Activated naive CD4-positive, alpha-beta T cell (primary cell): ENCODE measurements at places on chromosomes 4 and X.

DNA sequence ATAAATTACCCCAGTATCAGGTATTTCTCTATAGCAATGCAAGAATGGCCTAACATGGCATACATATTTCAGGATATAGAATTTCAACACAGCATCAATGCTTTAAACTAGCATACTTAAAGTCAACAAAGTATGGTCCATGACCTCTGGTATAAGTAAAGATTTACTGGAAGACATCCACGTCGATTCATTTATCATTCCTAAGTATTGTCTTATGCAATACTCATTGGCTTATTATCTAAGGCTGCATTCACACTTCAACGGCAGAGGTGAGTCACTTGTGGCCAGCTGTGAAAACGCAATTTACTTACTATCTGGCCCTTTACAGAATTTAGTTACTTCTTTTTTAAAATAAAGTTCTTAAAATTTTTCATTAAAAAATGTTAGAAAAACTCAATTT lies 42.6 kb downstream of the ADGRA3 start:
- DNase-seq, result no peak

GRCh38 chr4:174213731-174214100 lies 69.8 kb downstream of the FBXO8 start:
- no peak for DNase-seq

DNA sequence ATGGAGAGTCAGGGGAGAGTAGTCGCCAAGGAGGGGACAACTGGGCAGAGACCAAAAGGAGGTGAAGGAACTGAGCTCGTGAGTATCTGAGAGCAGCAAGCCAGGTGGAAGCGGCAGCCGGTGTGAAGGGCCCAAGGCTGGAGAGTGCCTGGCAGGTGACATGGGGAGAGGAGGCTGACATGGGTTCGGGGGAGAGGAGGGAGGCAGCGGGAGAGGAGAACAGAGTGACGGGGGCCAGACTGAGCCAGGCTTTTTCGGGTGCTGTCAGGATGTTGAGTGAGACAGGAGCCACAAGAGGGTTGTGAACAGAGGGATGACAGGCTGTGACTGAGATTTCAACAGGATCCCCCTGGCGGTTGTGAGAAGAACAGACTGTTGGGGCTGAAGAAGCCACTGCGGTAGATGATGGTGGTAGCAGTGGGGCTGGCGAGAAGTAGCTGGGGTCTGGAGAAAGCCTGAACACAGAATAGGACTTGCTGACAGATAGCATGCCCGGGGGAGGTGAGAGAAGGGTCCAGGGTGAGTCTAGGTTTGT lies 5.7 kb downstream of the ELK1 start:
- DNase-seq, result no peak

DNA sequence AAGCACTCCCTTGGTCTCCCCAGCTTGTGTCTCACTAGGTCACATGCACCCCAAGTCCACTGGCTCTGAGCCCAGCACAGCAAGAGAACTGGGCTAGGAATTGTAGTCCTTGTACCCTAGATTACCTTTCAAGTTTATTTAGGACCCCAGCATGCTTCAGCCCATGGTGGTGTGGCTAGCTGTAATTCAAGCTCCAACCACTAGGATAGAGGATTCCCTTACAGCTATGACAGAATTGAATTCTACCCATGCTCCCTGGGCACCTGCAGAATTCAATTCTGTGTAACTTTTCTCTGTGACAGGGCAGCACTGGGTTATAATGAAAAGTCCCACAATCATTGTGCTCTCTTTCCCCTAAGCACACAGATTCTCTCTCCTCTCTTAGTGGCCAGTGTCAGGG lies 253.8 kb upstream of the DMD start:
- DNase-seq, result no peak

DNA sequence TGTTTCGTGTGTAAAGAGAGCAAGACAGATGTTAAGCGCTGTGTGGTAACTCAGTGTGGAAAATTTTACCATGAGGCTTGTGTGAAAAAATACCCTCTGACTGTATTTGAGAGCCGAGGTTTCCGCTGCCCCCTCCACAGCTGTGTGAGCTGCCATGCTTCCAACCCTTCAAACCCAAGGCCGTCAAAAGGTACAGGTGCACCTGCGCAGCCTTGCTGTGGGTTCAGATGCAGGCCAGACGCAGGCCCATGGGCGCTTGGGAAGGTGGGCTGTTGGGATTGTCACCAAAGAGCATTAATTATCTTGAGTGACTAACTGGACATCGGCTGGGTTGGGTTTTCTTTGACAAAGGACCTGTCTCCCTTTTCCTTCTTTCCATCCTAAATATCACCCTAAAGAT lies 55.4 kb downstream of the NELFA start:
- DNase-seq, result no peak

GRCh38 chrX:73577361-73577760 lies 14.4 kb downstream of the CHIC1 start:
- DNase-seq, result no peak

- DNase-seq, result no peak
These were observed 262.7 kb downstream of the TMA16 start for GRCh38 chr4:163757219-163757618.

DNA sequence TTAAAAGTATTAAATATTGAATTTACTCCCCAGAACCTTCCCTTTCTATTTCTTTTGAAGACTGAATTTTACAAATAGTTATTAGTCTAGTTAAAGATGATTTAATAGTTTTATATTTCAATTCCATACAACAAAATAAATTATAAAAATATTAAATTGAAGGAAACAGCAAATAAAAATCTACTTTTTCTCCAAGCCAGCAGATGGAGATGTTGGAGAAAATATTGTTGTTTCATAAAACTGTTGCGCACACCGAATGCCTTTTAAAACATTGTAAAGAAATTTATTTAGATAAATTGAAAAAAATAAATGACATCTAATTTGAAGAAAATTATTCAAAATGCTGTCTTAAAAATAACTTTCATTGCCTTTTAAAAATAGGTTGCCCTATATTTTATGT lies 5.5 kb downstream of the GRIA2 start:
- no peak for DNase-seq

DNA sequence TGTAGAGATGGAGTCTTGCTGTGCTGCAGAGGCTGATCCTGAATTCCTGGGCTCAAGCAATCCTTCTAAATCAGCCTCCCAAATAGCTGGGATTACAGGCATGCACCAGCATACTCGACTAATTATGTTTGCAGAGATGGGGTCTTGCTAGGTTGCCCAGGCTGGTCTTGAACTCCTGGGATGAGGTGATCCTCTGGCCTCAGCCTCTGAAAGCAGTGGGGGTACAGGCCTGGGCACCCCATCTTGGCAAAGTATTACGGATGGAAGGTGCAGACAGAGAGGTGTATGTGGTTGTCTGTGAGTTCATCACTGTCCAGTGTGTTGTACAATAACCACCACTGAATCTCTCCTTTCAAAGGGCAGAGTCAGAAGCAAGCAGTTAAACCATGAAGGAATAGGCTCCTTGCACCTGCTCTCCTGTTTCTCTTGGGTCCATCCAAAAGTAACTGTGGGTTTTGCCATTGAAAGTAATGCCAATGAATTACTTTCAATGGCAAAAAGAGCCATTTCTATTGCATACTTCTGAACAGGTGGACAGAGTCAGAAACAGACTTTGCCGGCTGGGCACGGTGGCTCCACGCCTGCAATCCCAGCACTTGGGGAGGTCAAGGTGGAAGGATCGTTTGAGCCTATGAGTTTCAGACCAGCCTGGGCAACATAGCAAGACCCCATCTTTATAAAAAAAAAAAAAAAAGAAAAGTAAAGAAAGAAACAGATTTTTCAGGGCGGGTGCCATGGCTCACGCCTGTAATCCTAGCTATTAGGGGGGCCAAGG lies 7.0 kb upstream of the AKAP17A start:
- no peak for DNase-seq

- no peak for DNase-seq
These were observed 180.7 kb downstream of the CEP135 start for GRCh38 chr4:56129431-56129861.

GRCh38 chr4:182555997-182556418 lies 312.8 kb downstream of the TENM3 start:
- no peak for DNase-seq

- DNase-seq, result no peak
These were observed 204.5 kb upstream of the IGFBP7 start for GRCh38 chr4:57314636-57315035.

DNA sequence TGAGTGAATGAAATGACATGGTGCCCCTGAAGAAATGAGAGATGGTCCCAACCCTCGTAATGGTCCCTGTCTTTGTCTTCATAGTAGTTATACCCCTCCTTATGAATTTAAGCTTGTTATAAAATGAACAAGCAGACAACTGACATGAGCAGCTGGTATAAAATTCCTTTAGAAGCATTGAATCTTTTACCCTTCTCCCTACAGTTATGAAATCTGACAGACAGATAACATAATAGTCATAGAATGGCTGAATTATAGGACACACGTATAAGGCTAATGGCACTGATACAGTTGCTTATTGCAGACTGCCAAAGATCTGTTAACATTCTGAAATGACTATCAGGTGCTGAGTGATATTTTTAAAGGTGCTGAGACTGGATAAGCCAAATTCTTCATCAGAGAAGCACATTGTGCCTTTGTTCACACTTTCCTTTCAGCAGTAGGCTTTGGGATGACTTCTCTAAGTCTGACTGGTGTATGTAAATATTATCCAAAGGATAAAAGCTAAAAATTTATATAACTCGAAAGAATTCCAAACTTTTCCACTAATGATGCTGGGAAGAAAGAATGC lies 47.4 kb upstream of the PDGFC start:
- DNase-seq, result no peak

GRCh38 chrX:153871451-153871850 lies 14.5 kb downstream of the L1CAM start:
- DNase-seq, result no peak

DNA sequence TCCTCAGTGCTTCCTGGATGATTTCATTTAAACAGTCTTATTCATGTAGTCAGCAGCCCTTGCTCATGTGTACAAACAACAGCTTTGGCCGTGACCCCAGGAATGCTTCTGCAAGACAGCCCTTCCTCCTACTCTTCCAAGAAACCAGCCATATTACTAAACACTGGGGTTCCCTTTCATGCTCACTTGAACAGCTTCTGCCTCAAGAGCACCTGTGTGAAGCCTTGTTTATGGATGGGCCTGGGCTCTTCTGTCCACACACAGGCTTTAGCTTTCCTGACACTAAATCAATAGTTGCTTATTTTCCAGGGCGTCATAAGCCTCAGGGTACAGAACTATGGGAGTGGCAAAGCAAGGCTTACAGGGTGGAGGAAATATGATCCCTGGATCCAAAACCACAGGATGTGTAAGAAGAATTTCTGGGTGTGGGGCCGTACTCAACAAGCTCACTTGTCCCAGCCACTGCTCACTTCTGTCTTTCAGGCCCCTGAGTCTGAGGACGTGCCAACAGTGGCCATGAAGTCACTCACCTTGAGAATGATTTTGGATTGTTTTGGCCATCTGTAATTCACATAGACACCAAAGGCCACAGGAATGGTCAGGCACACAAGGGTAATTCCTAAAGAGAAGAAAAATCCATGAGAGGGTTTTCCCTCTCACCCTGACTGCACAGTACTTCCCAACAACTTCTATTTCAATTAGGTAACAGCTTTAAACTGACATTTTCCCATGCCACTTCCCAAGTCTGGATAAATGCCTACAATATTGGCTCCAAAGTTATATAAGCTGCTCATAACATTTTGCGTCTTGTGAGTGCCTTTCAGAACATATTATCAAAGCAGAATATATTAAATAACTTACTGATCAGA lies 17.7 kb downstream of the SLC10A6 start:
- no peak for DNase-seq

DNA sequence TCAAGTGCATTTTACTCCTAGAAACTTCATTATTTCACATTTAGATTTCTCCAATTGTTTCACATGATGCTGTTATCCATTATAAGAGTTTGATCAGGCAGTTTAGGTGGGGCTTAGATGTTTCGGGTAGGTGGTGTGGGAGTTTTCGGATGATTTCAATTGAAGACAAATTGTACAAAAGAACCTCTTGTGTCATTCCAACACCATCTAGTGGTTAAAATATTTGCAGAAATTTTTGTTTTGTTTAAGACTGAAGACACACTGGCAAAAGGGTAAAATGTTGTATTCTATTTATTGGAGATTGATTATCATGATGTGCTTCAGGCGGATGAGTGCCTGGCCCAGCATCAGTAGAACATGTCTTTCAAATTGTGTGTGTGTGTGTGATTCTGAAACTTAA lies 212.7 kb downstream of the SH3BGRL start:
- no peak for DNase-seq

DNA sequence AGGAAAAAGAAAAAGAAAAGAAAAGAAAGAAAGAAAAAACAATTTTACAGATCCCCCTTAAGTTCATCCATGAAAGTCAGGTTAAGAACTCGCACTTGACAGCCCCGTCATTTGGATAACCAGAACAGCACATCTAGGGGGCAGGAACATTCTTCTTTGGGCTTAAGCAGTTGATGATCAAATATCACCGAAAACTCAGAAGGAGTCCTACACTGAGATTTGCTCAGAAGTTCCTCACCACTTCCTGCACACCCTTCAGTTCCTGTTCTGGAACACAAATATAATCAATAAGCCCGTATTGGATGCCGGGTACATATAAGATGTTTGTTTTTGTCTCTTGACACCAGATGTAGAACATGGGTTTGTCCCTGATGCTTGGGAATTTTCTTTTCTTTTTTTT lies 14.7 kb downstream of the NLGN3 start:
- no peak for DNase-seq

DNA sequence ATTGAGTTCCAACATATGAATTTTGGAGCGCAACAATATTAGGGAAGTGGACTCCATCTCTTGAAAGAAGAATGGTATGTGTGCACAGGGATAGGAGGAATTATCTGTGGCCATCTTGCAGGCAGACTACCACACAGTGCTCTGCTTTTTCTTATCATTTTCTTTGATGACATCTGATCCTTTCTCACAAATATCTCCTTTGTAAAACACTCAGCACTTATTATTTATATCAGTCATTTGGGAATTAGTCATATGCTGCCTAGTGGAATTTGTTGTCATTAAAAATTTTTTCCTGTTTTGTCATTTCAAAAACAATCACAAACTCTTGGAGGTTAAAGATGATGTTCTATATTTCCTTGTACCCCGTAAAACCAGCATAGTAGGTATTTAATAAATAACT lies 444.3 kb upstream of the ATOH1 start:
- DNase-seq, result no peak

DNA sequence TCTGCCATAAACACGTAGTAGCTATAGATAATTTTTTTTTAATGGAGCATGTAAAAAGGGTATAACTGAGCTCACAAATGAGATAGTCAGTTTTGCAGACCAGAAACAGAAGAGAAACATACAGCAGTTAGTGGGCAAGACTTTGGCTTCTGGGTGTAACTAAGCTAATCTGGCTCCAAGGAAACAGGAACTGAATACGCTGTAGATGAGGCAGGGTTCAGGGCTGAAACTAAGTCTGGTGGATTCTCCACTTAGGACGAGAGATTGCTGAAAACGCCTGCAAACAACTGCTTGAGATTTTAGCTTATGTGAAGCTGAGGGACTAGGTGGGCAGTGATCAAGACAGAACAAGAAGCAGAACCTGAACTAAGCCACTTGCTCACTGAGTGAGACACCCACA lies 91.7 kb downstream of the SMIM20 start:
- DNase-seq, result no peak

GRCh38 chrX:73126240-73126639 lies 46.9 kb upstream of the PABPC1L2A start:
- no peak for DNase-seq
